Brain microvascular endothelial cell (primary cell): ENCODE measurements at places on chromosomes 5 and 9.

DNA sequence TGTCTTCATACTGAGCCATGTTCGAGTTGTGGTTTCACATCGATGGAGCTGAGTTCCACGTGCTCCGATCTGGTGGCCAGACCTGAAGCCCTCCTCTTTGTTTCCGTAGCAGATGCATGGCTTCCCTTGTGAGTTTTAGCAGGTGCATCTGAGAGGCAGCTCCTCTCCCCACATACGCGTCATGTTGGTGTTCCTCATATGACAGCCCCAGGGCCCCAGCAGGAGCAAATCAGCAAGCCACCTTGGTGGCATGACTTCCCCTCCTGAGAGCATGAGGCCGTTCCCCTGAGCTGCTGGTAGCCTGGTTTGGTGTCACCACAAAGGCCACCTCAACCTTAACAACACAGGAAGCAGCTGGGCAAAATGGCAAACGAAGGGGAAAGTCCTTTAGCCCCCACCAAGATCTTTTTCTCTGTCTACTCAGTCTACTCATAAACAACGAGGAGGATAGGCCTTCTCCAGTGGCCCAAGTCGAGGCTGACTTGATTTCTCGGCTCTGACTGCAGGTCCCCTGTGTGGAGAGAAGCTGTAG is 5.9 kb downstream of the CYFIP2 start:
- no peak for DNase-seq

DNA sequence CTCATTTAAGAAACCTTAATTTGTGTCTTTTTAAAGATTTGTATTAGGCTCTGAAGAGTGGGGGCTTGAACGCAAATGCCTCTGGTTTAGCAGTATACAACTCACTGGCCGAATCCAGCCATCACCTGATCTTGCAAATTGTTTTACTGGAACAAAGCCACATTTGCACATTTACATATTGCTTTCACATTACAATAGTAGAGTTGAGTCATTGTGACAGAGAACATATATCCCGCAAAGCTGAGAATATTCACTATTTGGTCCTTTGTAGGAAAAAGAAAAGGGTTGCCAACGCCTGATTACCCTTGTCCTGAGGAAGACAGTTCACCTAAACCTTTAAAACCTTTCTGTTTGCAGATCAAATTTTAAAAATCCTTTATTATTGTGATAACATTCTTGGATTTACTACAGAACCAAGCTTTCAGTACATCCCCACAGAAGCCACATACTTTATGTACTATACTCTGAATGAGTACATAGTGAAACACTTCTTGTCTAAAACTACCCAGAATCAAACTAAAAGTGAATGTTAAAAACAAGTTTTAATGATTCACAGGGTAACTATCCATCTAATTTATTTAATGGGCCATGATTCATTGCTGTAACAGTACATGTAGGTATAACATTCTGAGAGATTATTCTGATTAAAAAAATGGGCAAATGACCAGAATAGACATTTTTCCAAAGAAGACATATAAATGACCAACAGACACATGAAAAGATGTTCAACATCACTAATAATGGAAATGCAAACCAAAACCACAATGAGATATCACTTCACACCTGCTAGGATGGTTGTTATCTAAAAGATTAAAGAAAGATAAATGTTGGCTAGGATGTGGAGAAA is 161.0 kb downstream of the SLC25A46 start:
- DNase-seq = peak; percentile 56

DNA sequence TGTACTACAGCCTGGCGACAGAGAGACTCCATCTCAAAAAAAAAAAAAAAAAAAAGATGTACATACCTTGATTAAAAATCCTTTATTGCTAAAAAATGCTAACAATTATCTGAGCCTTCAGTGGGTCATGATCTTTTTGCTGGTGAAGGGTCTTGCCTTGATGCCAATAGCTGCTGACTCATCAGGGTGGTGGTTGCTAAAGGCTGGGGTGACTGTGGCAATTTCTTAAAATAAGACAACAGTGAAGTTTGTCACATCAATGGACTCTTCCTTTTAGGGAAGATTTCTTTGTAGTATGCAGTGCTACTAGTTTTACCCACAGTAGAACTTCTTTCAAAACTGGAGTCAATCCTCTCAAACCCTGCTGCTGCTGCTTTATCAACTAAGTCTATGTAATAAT is 33.9 kb upstream of the OTULINL start:
- no peak for DNase-seq

DNA sequence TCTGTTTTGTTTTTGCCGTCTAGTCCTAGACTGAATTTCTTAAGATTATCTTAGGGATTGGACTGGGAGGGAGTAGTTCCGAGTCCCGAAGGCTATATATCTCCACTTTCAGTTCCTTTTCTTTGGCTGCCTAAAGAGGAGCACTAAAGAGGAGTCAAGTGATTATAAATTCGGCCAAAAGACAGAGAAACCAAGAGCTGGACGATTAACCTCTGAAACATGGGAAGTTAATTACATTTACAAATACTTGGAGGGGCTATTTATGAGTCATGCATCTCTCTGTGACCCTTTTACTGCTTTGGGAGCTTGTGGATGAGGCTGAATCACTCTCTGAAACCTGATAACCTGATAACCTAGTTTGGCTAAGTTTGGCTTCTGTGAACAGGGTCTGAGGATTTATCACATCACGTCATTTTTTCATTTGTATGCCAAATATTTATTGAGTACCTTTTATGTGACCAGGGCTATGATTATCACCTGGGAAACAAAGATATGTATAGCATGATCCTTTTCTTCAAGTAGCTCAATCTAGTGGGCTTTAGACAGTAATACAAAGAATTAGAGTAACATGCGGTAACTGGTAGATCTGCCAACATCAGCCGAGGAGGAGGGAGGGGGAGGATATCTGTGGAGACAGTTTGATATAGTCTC is 180.9 kb downstream of the CD180 start:
- DNase-seq = peak; percentile 37

DNA sequence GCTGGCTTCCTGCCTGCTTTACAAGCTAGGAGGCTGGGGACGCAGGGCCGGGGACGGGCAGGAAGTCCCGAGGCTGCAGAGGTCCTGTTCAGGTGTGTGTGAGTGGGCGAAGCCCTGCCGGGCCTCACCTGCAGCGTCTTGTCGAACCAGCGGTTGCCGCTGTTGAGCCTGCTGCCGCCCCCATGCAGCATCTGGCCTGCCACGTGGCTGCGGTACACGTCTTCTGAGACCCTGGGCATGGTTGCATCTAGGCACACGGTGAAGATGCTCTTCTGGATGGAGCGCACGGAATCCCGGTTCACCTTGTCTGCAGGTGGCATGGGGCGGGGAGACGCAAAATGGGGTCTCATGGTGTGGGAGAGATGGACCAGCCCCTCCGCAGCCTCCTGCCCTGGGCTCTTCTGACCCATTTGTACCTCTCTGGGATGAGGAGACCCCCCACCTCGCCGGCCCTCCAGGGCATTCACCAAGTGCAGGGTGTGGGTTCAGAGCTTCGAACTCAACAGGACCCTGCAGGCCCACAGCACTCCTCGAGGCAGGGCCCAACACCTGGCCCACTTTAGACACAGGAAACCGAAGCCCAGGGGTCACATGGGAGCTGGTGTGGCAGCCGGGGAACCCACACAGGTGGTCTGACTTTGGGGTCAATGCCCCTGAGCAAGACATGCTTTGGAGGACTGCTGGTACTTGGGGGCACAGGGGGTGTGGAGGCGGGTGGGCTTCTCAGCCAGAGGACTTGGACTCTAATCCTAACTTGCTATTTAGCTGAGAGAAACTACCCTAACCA is 10.0 kb downstream of the CRAT start:
- DNase-seq = no peak

- DNase-seq = peak; percentile 97
Measured at GRCh38 chr5:17249029-17249634, 31.7 kb downstream of the BASP1 start.
